ENCODE measurements at places on chromosomes 16 and 17.

DNA sequence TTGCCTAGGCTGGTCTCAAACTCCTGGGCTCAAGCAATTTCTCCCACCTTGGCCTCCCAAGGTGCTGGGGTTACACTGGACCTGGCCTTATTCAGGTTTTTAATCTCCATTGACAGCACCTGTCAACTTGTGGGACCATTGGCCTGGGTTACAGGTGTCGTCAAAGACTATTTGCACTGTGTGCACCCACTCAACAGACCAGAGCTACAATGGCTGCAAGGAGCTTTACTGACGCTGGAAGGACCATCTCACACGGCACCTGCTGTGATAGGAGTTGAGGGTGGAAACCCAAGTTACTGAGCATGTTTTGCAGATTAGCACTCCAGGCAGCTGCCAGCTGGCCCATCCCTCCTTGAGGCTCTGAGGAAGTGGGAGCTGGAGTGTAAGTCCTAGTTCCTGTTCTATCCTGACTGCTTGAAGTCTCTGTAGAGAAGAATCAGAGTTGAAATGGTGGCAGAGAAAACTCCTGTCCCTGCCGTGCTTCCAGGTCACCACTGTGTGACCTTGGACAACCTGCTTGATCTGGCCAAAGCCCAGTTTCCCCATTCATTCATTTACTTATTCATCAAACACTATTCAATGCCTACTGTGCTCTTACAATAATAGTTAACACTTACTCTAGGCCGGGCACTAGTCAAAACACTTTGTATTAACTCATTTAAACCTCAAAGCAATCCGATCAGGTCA, 42.4 kb upstream of the LONP2 start:
- no peak for DNase-seq

DNA sequence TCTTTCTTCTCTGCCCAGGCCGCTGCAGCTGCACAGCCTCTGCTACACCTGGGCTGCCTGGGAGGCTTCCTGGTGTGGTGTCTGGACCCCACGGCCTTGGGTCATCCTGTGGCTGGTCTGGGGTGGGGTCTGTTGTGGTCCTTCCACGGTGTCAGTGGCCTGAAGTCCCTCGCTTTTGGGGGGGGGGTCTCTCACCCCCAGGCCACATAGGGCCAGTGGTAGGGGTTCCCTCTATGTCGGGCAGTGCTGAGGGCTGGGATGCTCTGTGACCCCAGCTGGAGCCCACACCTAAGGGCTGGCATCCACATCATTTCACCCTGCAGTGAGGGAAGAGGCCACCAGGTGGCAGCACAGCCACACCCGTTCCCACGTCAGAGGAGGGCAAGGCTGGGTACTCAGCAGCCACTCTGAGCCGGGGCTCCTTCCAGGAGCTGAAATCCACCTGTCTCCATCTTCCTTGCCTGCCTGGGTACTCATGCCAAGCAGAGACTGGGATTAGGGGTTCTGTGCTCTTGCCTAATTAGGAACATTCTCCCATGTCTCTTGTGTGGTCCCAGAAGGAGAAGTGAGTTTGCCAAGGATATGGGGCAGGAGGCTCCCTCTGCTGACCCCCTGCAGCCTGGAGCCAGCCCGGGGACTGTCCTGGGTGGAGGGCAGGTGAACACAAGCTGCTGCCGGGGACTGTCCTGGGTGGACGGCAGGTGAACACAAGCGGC, 13.0 kb downstream of the ENGASE start:
- peak; percentile 92 for DNase-seq

DNA sequence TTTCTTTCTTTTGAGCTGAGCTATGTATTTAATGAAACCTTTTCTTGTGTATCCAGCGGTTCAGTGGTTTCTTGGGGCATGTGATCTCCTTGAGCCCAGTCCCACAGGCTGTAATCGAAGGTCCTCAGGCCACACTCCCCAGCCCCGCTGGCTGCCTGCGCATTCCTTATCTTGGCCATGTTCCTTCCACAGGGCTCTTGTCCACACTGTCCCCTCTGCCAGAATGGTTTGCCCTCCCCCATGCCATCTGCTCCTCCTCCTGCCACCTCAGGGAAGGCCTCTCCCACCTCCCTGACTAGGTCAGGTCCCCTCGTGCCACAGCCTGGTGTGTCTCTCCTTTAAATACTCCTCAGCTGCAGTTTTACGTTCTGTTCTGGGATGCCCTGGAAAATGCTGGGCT, 12.1 kb upstream of the NLRC5 start:
- DNase-seq: no peak

DNA sequence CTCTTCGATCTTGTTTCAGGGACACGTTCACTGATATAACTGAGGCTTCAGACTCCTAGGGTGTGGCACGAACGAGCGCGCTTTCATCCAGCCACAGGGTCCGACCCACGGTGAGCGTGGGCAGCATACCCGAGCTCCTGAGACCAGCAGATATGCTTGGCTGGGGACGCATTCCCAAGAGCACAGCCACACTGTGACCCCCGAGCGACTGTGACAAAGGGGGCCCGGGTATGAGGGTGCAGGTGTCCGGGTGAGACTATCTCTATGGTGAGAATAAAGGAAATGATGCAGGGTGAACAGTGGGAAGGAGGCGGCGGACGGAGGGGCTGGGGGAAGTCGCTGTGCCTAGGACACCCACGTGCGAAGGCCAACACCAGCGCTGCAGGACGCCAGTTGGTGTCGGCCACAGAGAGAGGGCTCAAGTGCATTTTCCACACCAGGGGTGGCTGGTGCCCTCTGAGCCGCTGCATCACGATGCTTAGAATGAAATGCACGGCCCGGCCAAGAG, 17.6 kb downstream of the RPH3AL start:
- DNase-seq: no peak

DNA sequence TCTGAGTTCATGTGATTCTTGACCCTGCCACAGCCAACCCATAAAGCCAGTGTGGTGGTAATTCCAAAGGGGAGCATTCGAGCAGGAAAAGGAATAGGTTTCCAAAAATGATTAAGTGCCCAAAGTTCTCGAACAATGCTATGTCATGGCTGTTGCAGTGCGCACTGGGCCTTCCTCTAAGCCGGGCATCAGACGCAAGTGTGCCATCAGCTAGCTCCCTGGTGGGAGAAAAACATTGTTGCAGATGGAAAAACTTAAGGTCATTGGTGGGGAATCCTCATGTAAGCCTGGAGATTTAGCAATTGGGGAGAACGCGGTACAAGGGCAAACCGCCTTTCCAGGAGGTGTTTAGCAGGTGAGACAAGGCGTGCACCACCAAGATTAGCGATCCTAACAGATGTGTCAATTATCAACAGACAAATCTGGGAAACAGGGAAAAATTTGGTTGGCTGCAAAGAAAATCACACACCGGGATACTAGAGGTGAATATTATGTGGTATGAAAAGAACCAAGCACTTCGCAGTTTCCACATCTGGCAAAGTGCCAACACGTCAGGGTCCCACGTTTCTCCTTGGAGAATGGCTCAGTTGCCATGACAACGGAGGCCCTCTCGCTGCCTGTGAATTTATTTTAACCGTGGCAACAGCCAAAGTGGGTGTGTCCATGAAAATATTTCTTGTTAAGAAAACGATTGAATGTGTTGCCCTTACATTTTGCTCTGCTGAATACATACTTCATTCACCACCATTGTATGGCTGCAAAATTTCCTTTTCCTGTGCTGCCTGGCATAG, 118.5 kb upstream of the CACNG5 start:
- DNase-seq: no peak

DNA sequence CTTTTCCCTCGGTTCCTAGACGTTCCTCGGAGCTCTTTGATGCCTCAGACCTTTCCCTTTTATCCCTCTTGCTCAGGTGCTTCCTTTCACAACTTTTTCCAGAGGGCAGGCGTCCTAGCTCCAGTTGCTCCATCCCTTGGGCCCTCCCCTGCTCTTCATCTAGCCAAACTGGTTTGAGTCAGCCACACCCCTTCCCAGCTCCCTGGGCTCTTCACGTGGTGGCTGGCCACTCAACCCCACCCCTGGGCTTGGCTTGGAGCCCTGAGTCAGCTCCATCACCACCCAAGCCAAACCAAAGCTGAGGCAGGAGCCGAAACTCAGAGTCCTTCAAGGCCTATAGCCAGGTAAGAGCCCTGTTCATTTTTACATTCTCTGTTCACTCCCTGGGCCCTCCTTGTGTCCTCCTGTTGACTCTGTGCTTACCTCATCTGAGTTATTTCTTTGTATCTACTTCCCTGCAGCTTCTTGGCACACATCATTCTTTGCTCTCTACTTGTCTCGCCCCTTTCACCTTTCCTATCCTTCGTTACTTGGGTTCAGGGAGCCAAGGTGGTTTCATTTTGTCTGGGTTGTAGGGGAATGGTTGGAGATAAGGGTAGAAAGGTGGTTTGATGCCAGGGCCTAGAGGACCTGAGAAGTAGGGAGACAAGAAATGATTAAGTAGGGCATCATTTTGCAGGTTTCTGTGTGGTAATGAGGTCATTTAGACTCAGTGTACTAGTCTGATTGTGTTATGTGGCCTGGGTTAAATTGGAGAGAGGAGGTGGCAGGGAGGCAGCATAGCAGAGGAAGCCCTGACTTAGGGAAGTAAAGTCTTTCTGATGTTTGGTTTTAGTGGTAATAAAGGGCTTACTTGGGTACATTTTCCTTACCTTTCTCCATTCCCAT, 7.6 kb upstream of the PHKG2 start:
- no peak for DNase-seq

DNA sequence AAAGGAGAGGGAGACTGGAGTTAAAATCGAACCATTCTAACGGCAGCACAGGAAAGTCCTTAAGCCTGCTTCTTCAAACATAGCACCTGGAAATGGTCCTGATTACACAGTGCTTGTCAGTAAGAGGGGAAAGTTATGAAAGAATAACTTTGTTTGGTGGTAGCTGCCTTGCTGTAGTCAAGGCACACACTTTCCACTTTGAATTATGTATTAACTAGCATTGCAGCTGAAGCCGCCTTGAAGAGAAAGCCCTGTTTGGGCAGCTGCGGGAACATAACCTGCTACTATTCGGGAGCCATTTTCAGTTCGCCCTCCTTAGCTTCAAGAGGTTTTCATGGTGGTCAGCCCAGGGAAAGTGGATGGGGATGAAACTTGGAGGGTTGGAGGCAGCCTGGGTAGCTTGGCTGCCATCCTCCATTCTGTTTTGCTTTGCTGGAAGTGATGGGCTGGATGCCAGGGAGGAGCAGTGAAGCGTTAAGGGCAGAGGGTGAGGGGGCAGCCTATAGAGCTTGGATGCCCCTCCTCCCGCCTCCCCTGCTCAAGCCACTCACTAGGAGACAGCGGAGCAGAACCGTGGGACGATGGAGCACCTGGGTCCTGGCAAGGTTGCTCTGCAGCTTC, 5.3 kb upstream of the HAS3 start:
- DNase-seq: no peak

DNA sequence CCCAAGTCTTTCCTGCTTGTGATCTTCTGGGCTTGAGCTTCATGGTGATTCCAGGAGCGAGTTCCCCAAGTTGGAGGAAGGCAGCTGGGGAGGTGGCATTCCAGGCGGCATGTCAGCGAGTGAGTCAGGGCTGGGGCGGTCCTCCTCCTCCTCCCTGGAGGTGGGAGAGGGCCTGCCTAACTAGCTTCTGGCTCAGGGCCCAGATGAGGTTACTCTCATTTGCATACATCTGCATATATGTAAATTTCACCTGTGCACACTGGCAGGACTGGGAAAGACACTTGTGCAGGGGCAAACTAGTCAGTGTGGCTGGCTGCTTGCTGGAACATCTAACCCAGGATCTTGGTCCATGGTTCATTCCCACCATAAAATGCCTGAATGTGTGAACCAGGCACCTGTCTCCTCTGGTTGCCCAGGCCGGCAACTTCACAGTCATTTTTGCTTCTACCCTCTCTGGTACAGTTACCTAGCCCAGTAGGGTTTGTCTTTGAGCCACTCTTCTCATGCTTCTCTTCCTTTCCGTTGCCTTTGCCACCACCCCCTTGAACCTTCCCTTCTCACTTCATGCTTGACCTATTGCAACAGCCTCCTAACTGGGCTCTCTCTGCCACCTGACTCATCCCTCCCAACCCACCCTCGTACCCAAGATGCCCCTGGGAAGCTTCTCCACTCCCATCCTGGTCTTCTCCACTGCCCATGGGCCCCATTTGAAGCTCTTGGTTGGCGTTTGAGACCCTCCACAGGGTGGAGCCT, 9.6 kb upstream of the DLX4 start:
- no peak for DNase-seq

DNA sequence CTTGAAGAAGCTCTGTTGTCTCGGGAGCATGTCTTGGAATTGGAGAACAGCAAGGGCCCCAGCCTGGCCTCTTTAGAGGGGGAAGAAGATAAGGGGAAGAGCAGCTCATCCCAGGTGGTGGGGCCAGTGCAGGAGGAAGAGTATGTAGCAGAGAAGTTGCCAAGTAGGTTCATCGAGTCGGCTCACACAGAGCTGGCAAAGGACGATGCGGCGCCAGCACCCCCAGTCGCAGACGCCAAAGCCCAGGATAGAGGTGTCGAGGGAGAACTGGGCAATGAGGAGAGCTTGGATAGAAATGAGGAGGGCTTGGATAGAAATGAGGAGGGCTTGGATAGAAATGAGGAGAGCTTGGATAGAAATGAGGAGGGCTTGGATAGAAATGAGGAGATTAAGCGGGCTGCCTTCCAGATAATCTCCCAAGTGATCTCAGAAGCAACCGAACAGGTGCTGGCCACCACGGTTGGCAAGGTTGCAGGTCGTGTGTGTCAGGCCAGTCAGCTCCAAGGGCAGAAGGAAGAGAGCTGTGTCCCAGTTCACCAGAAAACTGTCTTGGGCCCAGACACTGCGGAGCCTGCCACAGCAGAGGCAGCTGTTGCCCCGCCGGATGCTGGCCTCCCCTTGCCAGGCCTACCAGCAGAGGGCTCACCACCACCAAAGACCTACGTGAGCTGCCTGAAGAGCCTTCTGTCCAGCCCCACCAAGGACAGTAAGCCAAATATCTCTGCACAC, 21.2 kb downstream of the AKAP1 start:
- no peak for DNase-seq

DNA sequence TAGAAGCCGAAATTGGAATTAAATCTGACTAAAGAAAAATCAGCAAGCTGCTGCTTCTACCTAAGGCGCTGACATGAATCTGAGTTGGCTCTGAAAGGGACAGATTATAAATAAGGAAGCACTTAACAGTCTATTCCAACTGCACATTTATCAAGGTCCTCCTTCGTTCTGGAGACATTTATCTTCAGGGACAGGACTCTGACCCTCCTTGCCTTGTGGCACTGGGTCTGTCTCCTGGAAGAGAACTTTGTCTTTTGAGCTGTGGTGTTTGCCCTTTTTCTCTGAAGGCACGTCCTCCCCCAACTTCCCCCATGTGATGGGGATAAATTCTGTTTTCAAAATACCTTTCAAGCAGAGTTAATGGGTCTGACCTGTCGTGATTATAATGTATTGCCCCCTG, 47.0 kb upstream of the MARCHF10 start:
- DNase-seq: no peak

- no peak for DNase-seq
These were observed 8.7 kb upstream of the GFOD2 start for GRCh38 chr16:67727521-67728485.

- DNase-seq: no peak
These were observed 10.2 kb downstream of the CDH5 start for GRCh38 chr16:66376577-66377305.

- DNase-seq: no peak
These were observed 19.5 kb upstream of the CAPN15 start for GRCh38 chr16:507996-508395.

- no peak for DNase-seq
These were observed 21.6 kb upstream of the CDH1 start for GRCh38 chr16:68715471-68715870.

Measured in activated effector memory CD4-positive, alpha-beta T cell treated with anti-CD3 and anti-CD28 coated beads, Interleukin-2, amount 50 U/mL, for 16 hours (primary cell).